ENCODE measurements at places on chromosomes 7 and 10.

DNA sequence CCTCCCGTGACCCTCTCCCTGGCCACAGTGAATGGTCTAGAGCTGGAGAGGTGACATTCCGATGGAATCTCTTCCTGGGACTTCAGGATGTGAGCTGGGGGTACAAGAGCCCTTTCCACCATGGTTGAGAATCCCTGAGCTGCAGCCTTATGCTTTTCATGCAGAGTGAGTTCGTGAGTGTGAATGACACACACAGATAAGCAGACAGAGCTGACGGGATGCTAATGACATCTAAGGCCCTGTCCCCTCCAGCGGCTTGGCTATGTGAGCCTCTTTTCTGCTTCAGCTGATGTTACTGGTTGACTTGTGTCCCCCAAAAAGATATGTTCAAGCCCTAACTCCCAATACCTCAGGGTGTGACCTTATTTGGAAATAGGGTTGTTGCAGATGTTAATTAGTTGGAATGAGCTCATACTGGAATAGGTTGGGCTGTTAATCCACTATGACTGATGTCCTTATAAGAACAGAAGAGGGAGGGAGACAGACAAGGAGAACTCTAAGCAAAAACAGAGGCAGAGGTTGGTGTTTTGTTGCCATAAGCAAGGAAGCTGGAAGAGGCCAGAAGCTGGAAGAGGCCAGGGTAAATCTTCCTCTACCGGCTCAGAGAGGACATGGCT lies 111.1 kb upstream of the AFAP1L2 start:
- no peak for DNase-seq

GRCh38 chr7:146094356-146094755 lies 22.2 kb upstream of the CNTNAP2 start:
- no peak for DNase-seq

- no peak for DNase-seq
These were observed 47.6 kb downstream of the RPS24 start for GRCh38 chr10:78081292-78081691.

DNA sequence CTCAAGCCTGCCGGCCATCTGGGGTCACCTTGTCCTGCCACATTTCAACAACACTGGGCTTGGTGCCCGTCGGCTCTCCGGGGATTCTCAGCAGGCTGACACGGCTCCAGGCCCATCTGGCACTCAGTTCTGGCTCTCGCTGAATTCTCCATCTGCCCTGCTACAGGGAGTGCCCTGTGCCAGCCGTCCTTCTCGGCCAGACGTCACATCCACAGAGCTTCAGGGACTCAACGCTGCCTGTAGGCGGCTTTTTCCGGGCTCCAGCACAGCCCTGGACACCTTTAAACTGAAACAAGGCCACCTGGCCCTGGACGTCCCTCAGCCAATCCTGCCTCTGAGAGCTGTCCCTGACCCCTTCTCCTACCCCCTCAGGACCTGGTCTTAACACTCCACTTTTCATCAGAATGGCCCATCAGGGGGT lies 43.0 kb downstream of the TMEM130 start:
- DNase-seq, result no peak

DNA sequence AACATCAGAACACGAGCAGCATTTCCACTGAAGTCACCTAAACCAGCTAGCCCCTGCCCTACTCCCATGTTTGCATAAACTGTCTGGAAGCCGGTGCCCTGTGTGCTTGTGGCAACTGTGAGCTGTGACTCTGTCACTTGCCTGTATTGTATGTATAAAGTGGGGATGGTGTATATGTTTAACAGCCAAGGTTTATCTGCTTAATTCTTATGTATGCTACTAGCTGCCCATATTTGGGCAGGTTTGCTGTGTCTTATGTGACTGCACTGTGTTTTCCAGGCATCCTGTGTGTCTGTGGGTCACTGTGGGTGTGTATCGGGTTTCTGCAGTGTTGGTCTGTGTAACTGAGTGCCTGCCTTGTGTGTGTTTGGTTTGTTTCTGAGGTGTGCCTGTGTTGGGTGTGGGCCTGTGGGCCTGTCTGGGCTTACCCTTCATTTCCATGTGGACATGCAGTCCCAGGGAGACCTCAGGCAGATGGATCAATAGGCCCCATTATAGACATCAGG lies 9.3 kb downstream of the LBX1 start:
- no peak for DNase-seq
